ENCODE measurements at places on chromosomes 16 and 17. TPM values are rescaled to one million over a fixed set of nuclear protein-coding genes. Genes with fewer than 3 reads are reported as not detected.

Gene CA4
- 43.2 TPM for polyA plus RNA-seq

Gene LGALS3BP
- polyA plus RNA-seq, result 161 TPM

Gene KRTAP2-2
- not detected for polyA plus RNA-seq

Gene TUBB3
- polyA plus RNA-seq, result 18.7 TPM

Gene DHRS7C
- polyA plus RNA-seq, result not detected

Gene RAPGEFL1
- polyA plus RNA-seq, result 8.0 TPM

Gene TP53TG3C
- not detected for polyA plus RNA-seq

Gene FBXW10
- 0.89 TPM for polyA plus RNA-seq

Gene TMC6
- 42.0 TPM for polyA plus RNA-seq

Gene CCDC78
- polyA plus RNA-seq, result 3.1 TPM

Gene HAS3
- polyA plus RNA-seq, result 3.1 TPM

Gene GID4
- 12.8 TPM for polyA plus RNA-seq

Gene FBXO39
- polyA plus RNA-seq, result 0.21 TPM

Gene UBE2Z
- 95.4 TPM for polyA plus RNA-seq
